ENCODE measurements at places on chromosomes 2 and 18. TPM values are rescaled to one million over a fixed set of nuclear protein-coding genes. Genes with fewer than 3 reads are reported as not detected.

PLCL1 gene
- total RNA-seq: 10.7 TPM

DNA sequence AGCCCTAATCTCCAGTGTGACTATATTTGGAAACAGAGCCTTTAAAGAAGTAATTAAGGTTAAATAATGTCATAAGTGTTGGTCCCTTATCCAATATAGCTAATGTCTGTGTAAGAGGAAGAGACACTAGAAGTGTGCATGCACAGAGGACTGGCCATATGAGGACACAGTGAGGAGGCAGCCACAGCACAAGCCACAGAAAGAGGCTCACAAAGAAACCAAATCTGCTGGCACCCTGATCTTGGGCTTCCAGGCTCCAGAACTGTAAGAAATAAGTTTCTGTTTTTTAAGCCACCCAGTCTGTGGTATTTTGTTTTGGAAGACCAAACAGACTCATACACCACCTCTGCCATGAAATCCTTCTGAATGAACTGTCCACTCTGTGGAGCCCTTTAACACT lies 186.4 kb upstream of the SLC39A10 start:
- no peak for DNase-seq

DNA sequence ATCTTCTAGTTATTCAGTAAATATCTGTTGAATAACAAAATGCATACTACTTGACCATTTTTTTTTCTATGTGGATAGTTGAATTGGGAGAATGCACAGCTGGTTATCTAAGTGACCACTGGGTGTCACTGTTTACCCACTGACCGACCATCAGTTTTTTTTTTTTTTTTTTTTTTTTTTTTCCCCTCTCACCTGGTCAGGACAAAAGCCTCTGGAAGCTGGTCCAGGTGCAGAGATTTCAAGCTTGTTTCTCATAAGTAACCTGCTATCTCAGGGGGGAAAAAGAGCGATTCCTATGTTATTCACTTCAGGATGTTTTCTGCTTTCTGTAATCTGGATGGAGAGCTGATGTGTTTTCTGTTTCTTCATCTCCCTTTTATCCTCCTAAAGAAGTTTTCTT lies 256.0 kb downstream of the DCDC2C start:
- no peak for DNase-seq

GRCh38 chr2:72864500-72864899 lies 22.7 kb upstream of the SPR start:
- DNase-seq: no peak

Data from gastrocnemius medialis (tissue), 4 donors.